Stimulated activated CD4-positive, alpha-beta T cell treated with anti-CD3 and anti-CD28 coated beads, Interleukin-4, amount 100 ng/mL, for 24 hours (primary cell): ENCODE measurements at places on chromosomes 2 and 18.
A peak's percentile ranks its signal among the peaks of the same experiment; 100 is the strongest.

GRCh38 chr2:63378589-63378988, 209.7 kb downstream of the WDPCP start:
- no peak for DNase-seq

GRCh38 chr2:124267794-124268193, 242.7 kb downstream of the CNTNAP5 start:
- DNase-seq: no peak

DNA sequence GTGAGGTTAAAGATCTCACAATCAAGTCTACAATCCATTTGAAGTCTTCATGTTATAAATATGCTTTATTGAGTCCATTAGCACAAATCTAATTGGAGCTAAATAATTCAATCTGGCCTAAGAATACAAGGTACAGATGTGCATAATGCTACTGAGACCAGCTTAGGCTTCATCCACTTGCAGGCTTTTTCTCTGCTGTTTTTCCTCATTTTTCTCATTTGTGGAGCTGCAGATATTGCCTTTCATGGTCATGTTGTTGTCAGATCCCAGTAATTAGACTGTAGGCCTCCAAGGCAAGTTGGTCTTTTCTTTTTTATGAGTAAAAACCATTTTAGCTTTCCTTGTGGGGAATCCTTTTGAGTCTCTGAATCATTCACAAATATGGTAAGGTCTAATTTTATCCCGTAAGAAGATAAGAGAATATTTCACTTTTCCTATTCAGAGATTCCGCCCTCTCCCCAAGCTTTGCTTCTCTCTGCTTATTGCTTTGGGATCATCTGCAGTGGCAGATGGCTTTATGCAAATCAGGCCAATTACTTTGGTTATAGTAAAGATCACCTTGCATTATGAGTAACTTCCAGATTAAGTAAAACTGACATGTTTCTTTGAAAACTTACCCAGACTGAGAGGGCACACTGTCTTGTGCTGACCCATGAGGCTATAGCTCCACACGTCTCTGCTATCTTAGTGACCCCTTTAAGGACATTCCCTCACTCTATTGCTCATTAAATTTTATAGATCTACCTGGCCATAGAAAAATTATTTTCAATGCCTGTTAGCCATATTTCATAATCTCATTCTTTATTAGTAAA, 80.9 kb downstream of the MGAT5 start:
- DNase-seq: no peak

DNA sequence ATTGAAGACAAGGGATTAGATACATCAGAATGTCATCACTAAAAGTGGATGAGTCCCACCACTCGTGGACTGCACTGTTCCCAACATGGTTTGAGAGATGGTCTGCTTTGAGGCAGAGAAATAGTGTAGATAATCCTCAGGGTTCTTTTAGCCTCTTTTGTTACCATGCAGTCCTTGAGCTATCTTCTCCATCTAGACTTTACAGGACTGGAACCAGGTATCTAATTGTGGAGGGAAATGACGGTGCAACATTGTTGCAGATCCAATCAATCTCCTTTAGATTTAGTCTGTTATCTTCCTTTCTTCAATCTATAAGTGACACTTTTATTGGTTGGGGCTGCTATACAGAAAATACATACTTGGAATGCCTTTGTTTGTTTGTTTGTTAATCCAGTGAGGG, 183.8 kb upstream of the CWC22 start:
- DNase-seq: no peak

DNA sequence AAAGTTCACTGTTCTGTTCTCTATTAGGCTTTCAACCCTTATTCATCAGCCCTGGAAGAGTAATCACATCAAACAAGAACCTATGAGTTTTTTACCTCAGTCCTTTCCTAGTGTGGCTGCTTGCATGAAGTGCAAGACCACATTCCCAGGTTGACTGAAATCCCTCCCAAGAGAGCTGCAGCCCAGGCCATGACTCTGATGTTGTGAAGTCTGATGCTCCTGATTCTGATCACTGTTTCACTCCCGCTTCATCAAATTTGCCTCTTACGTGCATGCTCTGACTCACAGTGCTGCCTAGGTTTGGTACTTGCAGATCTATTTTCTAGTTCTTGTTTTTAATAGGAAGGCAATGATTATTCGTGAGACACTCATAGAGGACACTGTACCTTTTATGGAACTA, 58.2 kb upstream of the DSEL start:
- no peak for DNase-seq

DNA sequence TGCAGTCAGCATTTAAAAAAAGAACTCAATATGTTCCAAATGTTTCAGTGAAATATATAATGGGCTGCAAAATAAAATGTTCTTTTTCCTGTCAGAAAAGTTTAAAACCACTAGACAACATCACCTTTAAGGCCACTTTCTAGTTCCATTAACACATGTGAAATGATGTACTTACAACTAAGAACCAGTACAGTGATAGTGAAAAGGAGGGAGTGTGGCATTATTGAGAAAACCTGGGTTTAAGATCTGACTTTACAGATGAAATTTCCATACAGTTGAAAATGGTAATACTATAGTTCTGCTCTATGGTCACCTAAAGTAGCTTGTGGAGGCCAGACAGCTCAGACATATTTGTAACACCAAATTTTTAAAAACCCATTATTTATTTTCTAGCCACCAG, 14.7 kb downstream of the MEX3C start:
- no peak for DNase-seq

- no peak for DNase-seq
Measured at GRCh38 chr18:28065793-28066186, 111.1 kb downstream of the CDH2 start.

- peak; percentile 72 for DNase-seq
Measured at GRCh38 chr2:29114946-29115609, at the start of gene CLIP4. Gene CLIP4 (plus strand): TSS chr2:29115415. CDS start chr2:29121389, 5,974 bp downstream.

GRCh38 chr18:22098563-22098989, 70.8 kb upstream of the GATA6 start:
- DNase-seq: no peak

DNA sequence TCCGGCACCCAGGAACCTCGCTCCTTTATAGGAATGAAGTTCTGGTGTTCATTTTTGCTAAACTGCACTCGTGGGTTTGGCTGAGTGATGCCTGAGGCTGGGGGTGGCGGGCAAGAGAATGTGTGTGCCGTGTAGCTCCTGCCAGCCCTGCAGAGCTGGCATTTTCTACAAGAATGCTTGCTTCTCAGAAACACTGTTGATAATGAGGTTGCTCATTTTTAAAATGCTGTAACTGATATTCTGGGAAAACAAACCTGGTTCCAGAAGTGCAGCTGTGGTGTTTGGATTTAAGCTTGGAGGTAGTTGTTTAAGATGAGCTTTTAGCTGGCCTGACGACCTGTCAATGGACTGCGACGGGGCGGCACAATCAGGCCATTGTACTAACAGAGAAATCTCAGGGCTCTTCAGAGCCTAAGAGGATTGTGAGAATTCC, 511.9 kb upstream of the TNP1 start:
- no peak for DNase-seq

DNA sequence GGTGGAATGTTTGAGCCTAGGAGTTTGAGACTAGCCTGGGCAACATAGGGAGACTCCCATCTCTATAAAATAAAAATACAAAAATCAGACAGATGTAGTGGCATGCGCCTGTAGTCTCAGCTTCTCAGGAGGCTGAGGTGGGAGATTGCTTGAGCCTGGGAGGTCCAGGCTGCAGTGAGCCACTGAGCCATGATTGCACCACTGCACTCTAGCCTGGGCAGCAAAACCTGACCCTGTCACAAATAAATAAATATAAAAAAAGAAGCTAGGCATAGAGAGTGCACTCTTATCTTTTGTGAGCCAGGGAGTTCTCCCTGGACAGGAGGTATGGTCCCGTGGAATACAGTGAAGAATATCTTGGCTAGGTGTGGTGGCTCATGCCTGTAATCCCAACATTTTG, 11.0 kb upstream of the KYNU start:
- DNase-seq: no peak

- DNase-seq: no peak
Measured at GRCh38 chr2:152242787-152243472, 67.4 kb upstream of the STAM2 start.

GRCh38 chr2:121665504-121665903, 16.2 kb upstream of the CLASP1 start:
- no peak for DNase-seq

- DNase-seq: no peak
Measured at GRCh38 chr2:190664240-190664639, 15.4 kb downstream of the NAB1 start.

- DNase-seq: no peak
Measured at GRCh38 chr18:33210575-33211189, 229.8 kb downstream of the CCDC178 start.
